GM04504 (cell line): ENCODE measurements at places on chromosomes 2 and 18.

DNA sequence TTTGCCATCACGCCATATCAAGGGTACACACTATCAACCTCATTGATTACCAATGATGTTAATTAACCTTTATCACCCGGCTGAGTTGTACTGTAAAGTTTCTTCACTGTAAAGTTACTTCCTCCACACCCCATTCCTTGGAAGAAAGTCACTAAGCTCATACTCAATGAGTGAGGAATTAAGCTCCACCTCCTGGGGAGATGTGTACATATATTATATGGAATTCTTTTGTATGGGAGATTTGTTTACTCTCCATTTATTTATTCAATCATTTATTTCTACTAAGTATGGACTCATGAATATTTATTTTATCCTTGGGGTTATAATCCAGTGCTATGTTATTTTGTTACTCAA lies 56.8 kb downstream of the C2orf74 start:
- no peak for DNase-seq

DNA sequence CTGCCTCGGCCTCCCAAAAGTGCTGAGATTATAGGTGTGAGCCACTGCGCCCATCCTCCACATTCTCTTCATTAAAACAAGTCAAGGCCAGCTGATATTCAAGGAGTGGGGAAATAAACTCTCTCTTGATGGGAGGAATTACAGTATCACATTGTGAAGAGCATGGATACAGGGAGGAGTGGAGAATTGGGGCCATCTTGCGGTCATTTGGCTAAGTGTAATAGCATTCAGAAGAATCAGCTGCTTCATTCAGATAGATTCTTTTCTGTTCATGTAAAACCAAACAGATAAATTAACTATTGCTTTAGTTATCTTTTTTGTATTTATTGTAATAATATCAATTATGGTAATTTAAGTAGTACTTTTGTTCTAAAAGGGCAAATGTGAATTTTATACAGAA lies 156.3 kb downstream of the UBR3 start:
- DNase-seq = no peak

DNA sequence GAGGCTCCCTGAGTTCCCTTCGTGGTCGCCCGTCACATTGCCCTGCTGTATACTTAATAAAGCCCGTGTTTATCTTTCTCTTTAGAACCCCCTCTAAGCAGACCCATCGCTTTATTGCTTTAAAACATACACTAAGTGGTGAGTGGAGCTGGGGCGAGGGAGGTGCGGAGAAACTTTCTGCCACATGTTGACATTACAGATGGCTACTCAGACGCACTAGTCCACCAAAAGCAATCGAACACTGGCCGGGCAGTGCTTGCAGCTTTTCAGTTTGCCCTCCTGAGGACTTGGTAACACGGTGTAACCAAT lies 859 bp upstream of the COLEC12 start:
- no peak for DNase-seq

DNA sequence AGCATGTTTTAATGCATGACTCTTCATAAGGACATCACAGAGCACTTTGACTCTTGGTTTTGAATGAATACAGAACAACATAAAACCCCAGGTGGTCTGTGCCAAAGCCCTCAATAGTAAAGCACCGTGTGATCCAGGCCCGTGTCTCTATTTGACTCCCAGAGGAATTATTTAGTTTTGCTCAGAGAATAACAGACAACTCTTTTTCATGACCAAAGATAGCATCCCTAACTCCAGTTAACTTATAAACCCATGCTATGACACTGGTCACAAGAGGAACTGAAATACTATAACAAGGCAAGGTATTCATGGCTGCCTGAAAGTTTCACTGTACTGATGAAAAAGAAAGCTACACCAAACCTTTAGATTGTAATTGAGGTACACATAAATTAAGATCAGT lies 128.4 kb downstream of the IKZF2 start:
- no peak for DNase-seq

- DNase-seq = no peak
These were observed 11.7 kb downstream of the PROC start for GRCh38 chr2:127429844-127430425.

GRCh38 chr2:165440367-165440766 lies 29.1 kb upstream of the CSRNP3 start:
- DNase-seq = peak; percentile 66

DNA sequence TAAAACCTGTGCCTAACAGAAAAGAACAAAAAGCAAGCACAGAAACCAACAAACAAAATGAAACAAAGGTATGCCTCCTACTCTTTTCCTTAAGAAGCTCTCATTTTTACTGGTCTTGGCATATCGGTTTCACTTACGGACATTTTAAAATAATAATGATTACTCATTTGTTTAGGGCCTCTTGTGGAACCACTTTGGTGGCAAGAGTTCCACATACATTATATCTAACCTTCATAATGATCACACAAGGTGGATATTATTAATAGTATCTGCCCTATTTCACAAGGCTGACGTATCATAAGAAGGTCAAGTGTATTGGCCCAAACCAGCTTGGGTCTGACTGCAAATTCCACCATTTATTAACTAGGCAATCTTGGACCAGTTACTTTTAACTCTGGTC lies 304.7 kb downstream of the TCF4 start:
- DNase-seq = no peak

DNA sequence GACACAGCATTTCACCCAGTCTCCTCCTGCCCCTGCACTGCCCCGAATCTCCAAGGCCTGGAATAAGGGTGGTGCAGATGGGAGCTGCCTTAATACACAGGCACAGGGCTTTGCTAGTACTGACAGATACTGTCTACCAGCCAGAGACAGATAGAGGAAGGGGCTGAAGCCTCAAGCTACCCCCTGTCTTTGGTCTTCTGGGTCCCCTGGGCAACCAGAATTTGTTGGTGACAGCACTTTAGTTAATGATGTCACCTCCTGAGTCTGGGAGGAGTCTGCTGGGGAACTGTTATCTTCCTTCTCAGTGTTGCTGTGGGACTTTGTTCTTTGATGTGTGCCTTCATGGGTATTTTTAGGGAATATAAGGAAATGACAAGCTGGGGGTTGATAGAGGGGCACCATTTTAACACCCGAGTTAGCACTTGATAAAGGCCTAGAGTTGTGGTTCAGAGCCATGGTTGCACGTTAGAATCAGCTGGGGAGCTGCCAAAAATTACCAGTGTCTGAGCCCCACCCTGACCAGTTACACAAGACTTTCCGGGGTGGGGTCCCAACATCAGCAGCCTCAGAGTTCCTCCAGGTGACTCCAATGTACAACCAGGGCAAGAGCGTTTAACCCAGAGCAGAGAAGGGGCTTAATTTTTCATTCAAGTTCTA lies 136.8 kb downstream of the SMAD7 start:
- DNase-seq = no peak

GRCh38 chr2:165655661-165656060 lies 138.4 kb downstream of the GALNT3 start:
- no peak for DNase-seq

- DNase-seq = peak; percentile 53
These were observed 112.8 kb upstream of the RASGRP3 start for GRCh38 chr2:33363325-33364298.

DNA sequence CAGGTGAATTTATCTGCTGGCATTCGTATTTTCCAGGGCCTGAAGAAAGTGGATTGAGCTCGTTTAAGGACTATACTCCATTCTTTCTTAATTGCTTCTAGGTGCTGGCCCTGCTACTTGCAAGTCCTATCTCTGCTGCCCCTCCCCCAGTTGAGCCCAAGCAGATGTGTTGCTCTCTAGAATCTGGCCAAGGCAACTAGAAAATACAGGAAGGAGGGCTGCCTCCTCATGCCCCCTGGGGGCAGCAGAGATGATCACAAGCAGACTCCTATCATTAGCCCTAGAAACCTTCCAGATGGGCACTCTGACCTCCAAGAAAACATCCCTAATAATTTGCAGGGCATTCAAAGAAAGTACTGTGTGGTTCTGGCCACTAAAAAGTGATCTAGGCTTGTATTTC lies 72.5 kb upstream of the CYP26B1 start:
- DNase-seq = no peak

- DNase-seq = no peak
These were observed 589.0 kb upstream of the ACVR2A start for GRCh38 chr2:147255812-147256211.

GRCh38 chr2:222651718-222652418 lies 4.0 kb downstream of the FARSB start:
- DNase-seq = peak; percentile 46

DNA sequence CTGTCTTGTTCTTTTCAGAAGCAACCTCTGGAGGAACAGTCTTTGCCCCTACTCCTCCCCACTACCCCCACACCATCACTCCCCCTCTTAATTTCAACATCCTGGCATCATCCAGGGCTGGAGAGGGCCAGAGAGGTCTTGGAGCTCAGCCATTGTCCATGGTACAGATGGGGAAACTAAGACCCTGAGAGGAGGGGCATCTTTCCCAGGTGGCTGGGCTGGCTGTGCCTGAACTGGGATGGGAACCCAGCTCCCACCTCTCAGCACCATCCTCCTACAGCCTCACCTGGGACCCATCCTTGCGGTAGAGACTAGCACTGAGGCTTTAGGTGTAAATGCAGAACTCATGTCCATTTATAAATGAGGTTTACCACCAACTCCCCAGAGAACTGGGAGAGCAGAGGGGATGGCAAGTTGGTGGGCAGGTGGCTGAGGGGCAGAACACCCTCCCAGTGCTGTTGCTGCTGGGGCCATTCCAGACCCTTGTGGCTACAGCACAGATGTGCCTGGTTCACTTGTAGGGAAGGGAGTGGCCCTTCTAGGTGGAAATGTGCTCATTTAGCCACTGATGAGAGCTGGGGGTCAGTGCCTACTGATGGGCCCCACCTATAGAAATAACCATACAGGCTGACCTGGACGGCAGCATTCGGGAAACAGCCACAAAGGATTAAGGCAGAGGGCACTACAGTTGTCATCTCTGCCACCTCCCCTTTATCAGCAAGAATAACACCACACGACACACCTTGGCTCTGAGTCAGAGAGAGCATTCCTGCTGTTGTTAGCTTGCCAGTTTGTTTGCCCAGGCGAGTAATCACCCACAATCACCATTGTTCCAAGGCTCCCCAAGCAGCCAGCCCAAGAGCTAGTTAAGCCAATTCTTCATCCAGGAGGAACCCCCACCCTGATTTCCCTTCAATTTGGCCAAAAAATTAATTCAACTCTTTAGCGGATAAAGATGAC lies 2.1 kb downstream of the MLPH start:
- DNase-seq = no peak

DNA sequence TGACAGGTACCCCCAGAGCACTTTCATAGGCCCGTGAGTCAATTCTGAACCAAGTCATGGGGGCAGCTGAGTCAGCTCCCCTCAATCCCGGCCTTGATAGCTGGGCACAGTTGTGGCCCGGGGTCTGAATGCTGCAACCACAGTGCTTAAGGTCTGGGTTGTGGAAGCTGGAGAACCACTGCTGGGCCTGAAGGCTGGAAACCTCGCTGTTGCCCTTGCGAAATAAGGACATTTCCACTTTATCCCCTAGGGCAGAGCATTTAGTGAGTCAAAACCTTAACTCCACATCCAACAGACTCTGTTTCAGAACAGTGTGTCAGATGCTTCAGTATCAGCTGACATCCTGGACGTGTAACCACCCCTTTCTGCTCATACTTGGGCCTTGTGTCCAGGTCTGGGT lies 58.6 kb downstream of the SP110 start:
- peak; percentile 14 for DNase-seq

DNA sequence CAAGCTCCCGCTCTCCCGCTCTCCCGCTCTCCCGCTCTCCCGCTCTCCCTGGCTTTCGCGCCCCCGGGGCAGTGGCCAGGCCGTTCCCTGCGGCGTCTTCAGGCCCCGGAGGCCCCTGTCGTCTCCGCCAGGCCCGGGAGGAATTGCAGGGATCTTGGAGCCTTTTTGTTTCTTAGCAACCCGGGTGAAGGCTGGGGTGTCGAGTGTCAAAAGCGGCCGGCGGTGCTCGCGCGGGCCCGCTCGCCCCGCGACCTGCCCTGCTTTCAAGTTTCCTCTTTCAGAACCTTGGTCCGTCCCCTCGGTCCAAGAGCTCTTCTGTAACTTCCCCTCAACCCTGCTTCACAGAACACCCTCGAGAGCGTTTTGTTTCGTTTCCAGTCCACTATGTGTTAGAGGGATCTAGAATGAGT lies 1.4 kb downstream of the RNF138 start:
- peak; percentile 31 for DNase-seq
